ENCODE measurements at places on chromosomes 7 and 10. TPM values are rescaled to one million over a fixed set of nuclear protein-coding genes. Genes with fewer than 3 reads are reported as not detected.

The CFAP46 gene
- 0.49 TPM for total RNA-seq

The NPY gene
- not detected for total RNA-seq

The TMEM270 gene
- total RNA-seq: not detected

The MEOX2 gene
- total RNA-seq: 4.5 TPM

All from hair follicle dermal papilla cell (primary cell).